ENCODE measurements at places on chromosomes 12 and 14. TPM values are rescaled to one million over a fixed set of nuclear protein-coding genes. Genes with fewer than 3 reads are reported as not detected.

The NEDD1 gene
- 10.1 TPM for total RNA-seq

The KRT6A gene
- 7,258 TPM for total RNA-seq

The RERGL gene
- 1.2 TPM for total RNA-seq

The DLK1 gene
- total RNA-seq, result 8.6 TPM

The VRTN gene
- not detected for total RNA-seq

The FBRSL1 gene
- 11.0 TPM for total RNA-seq

The SLC5A8 gene
- total RNA-seq, result not detected

- no peak for DNase-seq
Measured at GRCh38 chr12:42396473-42397259, 70.7 kb downstream of the PPHLN1 start.

GRCh38 chr12:105279460-105280056, 43.6 kb upstream of the APPL2 start:
- no peak for DNase-seq

DNA sequence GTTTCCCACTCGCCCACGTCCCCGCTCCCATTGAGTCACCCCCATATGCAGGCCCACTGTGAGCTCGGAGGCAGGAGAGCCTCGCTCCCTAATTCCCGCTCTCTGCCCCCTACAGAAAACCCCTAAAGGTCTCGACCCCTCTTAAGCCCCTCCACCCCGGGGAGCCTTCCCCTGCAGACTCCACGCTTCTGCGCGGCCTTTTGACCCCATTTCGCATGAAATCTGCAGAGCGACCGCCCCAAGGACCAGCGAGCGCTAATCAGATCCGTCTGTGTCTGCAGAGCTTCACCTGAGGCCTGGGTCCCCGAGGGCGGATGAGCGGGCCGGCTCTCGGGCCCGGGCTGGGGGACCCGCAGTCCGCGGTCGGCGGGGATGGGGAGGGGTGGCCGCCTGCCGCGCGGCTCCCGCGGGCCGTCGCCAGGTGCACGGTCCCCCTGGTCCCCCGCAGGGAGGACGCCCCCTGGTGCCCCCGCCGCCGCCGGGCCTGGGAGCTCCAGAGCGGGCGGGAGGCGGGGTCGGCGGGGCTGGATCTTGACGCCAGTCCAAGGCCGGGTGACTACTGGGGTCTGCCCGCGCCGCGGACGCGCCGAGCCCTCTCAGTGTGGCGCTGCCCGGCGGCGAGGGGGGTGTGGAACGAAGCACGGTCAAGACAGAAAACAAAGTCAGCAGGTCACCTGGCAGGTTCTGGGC, 10.1 kb downstream of the BMP4 start:
- DNase-seq, result no peak

DNA sequence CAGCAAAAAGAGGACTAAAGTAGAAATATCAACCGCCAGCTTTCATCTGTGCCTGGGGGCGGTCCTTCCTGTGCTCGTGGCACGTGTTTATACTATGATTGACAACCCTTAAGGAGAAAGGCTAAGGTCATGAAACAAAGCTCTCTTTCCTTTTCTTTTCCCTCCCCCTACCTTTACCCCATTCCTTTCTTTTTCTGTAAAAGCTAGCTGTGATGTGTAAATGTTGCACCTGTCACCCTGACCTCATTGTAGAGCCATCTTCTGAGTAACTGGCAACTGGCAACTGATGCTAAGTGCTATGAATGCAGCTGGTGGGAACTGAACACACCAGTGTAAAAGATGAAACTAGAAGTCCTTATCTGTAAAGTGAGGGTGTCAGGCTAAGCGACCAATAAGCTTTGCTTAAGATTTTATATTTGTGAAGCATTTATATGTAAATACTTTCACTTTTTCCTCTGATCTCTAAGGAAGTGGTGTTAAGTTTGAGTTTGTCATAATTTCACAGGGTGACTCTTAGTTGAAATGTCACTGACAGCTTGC, 102.8 kb upstream of the BCAT1 start:
- DNase-seq, result no peak

- no peak for DNase-seq
Measured at GRCh38 chr12:740921-741320, 11.5 kb upstream of the WNK1 start.

- DNase-seq, result no peak
Measured at GRCh38 chr12:1862973-1863372, 42.6 kb downstream of the LRTM2 start.

DNA sequence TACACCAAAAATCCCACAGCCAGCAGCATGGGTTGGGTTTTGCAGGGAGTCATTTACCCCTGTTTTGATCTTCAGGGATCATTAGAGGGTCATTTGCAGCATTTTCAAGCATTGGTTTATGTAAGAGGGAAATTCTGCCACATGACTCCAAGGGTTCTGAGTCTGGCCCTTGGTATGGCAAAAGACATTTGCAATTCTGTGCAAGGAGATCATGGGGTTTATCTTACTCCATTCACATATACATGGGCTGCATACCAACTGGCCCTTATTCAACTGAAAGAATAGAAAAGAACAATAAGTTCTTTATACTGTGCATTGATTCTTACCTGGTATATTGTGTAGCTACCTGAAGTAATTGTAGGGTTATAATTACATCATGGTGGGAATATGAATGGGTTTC, 13.7 kb downstream of the SIX4 start:
- no peak for DNase-seq

- no peak for DNase-seq
Measured at GRCh38 chr12:47307680-47308399, 228.1 kb upstream of the AMIGO2 start.

GRCh38 chr12:9068086-9068485, 47.6 kb downstream of the A2M start:
- DNase-seq, result no peak

DNA sequence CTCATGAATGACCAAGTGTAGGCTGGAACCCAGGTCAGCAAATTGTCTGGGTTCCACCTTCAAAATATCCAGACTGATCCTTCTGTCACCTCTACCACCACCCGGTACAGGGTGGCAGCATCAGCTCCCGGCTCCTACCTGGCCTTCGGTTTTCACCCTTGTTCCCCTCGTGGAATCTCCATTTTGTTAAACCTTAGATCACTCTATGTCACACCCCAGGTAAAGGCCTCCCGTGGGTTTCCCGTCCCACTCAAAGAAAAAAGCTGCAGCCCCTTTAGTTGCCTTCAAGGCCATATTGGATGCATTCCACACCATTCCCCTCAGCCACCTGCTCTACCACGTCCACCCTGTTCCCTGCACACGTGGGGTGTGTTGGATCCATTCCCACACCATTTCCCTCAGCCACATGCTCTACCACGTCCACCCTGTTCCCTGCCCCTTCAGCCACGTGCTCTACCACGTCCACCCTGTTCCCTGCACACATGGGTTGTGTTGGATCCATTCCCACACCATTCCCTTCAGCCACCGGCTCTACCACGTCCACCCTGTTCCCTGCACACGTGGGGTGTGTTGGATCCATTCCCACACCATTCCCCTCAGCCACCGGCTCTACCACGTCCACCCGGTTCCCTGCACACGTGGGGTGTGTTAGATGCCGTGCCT, 23.8 kb downstream of the SLC6A13 start:
- DNase-seq, result peak; percentile 58

DNA sequence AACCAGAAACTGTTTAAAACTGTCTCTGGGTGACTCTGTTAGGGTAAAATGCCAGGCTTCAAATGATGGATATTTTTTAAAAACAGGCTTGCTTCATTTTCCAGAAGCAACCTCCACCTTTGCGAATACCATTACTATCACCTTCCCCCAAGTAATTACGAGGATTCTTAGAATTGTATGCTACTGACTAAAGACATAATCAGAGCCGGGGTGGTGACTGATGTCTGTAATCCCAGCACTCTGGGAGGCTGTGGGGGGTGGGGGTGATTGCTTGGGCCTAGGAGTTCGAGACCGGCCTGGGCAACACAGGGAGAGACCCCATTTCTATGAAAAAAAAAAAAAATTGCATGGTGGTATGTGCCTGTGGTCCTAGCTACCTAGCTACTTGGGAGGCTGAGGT, 38.3 kb downstream of the FGD6 start:
- DNase-seq, result no peak

GRCh38 chr14:65134651-65135579, 32.6 kb upstream of the MAX start:
- no peak for DNase-seq

GRCh38 chr14:79466938-79467527, 744.3 kb downstream of the DIO2 start:
- DNase-seq, result no peak

- no peak for DNase-seq
Measured at GRCh38 chr12:117069926-117070900, 29.0 kb downstream of the TESC start.

- no peak for DNase-seq
Measured at GRCh38 chr12:50053583-50053982, 3.8 kb upstream of the ASIC1 start.

- DNase-seq, result no peak
Measured at GRCh38 chr12:83010169-83010804, 323.6 kb downstream of the TMTC2 start.

GRCh38 chr14:95644981-95645380, 41.2 kb upstream of the TCL1B start:
- no peak for DNase-seq

DNA sequence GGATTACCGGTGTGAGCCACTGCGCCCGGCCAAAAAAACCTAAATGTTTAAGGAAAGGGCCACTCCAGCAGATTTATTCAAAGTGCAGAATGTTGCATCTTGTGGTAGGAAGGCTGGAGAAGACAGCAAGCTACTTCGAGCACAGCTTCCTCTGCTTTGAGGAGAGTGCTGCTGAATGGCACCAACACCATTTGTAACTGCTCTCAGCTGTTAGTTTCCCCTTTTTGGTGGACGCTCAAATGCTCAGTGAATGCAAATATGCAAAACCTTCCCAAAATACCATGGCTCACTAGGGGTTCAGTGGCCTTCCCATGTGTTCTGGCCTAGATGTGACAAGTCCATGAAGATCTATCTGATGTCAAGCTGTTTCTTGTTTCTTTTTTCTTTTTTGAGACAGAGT, 2.9 kb upstream of the TDRD9 start:
- DNase-seq, result no peak

GRCh38 chr12:34016361-34016760, 5.9 kb upstream of the ALG10 start:
- DNase-seq, result no peak

DNA sequence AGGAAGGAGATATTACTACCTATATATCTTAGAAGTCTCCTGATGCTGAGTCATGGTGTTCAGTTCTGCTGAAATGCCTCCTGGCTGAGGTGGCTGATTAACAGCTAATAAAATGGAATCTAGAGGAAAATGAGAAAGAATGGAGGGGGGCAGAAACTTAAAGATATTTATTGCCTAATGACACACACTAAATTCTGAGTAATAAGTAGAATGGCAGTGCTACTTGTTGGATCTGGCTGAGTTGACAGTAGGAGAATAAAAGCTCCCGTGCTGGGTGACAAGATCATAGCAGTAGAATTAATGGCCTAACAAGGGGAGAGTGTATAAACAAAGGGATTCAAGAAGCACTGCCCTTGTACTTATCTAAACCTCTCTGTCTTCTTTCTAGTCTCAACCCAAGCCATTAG, 137.5 kb downstream of the CNTN1 start:
- no peak for DNase-seq

DNA sequence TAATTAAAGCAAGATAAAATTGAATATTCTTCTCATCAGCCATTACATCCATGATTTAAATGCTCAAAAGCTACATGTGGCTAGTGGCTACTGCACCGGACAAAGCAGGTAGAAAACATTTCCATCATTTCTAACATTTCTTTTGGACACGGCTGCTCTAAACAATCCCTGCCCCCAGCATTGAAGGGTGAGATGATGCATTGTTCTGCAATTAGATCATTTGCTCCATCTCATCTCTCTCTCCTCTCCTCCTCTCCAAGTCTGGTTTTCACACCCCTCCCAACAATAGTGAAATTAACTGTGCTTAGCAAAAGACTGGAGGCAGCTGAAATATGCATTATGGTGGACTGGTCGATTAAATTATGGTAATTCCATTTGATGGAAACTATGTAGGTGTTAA, 288.5 kb downstream of the KSR2 start:
- no peak for DNase-seq

DNA sequence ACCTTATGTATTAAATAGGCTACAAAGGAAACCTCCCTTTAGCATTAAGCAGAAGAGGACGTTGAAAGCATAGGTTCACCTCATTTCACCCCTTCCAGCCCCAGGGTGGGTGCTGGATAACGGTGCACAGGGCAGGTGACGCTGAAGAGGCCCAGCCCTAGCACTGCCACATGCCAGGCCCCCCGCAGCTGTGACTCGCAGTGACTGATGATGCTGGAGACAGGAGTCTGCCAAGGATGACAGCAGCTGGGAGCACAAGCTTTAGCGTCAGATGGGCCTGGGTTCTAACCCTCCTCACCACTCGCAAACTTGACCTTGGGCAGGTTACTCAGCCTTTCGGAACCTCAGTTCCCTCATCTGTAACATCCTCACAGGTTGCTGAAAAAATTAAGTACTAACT, 76.7 kb downstream of the TBK1 start:
- DNase-seq, result no peak

- DNase-seq, result no peak
Measured at GRCh38 chr12:103947871-103948555, 17.7 kb upstream of the TDG start.

GRCh38 chr12:98182821-98183220, 332.6 kb upstream of the TMPO start:
- DNase-seq, result no peak

DNA sequence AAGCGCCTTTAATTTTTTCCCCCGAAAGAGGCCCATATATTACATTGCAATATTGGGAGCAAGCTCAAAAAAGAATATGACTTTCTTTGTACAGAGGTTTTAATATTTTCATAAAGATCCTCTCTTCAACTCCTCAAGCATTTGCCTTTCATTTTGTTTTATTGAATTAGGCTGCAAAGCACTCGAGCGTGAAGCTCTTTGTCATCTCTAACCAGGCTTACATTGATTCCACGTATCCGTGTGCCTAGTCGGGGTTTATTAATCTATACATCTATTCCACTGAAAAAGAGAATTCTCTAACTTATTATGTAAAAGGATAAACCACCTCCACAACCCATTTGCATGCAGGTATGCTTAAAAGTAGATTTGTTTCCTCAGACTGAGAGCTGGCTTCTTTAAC, 234.8 kb upstream of the TMPO start:
- DNase-seq, result no peak

GRCh38 chr14:106564058-106564643, 1037.8 kb downstream of the TMEM121 start:
- DNase-seq, result no peak

- DNase-seq, result no peak
Measured at GRCh38 chr12:120698665-120699064, 11.6 kb upstream of the UNC119B start.

DNA sequence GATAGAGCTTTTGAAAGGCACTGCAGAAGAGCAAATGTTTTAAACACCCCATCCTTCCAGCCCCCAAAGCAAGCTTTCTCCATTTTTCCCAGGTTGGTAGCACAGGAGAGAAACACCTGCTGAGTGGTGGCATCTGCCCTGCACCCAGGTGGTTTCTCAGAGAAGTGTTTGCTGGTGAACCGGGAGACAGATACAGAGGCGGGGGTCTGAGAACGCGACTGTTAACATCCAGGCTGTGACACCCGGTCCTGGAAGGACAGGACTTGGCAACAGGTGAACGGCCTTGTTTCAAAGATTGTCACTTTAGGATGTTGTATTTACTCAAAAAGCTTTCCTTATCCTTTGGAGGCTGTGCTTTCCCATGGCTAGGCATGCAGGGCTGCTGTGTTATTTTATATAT, 18.5 kb downstream of the MMAB start:
- DNase-seq, result no peak

Data from vagina (tissue), 2 donors.